H7 (cell line): ENCODE measurements at places on chromosomes 1 and 21. TPM values are rescaled to one million over a fixed set of nuclear protein-coding genes. Genes with fewer than 3 reads are reported as not detected.

DNA sequence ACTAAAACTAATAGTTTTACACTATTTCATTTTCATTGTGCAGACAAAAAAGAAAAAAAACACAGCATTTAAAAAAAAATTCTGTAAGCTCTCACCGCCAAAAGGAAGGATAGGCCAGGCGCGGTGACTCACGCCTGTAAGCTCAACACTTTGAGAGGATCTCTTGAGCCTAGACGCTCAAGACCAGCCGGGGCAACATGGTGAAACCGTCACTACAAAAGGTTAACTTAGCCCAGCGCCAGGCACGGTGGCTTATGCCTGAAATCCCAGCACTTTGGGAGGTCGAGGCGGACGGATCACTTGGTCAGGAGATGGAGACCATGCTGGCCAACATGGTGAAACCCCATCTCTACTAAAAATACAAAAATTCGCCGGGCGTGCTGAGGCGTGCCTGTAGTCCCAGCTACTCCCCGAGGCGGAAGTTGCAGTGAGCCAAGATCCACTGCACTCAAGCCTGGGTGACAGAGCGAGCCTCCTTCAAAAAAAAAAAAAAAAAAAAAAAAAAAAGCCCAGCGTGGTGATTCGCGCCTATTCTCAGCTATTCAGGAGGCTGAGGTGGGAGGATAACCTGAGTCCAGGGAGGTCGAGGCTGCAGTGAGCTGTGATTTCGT lies 14.3 kb upstream of the SPEN start:
- no peak for DNase-seq

DNA sequence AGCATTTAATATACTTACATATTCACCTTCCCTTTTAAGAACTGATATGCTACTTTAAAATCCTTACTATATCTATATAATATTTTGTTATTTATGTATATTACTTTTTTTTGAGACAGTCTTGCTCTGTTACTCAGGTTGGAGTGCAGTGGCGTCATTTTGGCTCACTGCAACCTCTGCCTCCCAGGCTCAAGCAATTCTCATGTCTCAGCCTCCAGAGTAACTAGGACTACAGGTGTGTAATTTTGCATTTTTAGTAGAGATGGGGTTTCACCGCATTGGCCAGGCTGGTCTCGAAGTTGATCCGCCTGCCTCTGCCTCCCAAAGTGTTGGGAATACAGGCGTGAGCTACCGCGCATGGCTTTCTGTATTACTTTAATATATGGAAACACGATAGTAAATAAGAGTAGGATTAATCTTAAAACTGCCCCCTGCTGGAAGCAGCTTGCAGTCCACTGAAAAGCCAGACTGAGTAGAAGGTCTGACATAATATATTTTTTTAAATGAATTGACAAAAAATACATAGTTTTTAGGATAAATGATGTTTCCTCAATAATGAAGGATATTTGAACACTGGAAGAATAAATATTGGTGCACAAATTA lies 24.4 kb downstream of the RCAN3 start:
- no peak for DNase-seq

GRCh38 chr1:36328713-36329112 lies 5.3 kb upstream of the EVA1B start:
- no peak for DNase-seq

GRCh38 chr1:40986328-40986783 lies 6.9 kb downstream of the CTPS1 start:
- DNase-seq = no peak

DNA sequence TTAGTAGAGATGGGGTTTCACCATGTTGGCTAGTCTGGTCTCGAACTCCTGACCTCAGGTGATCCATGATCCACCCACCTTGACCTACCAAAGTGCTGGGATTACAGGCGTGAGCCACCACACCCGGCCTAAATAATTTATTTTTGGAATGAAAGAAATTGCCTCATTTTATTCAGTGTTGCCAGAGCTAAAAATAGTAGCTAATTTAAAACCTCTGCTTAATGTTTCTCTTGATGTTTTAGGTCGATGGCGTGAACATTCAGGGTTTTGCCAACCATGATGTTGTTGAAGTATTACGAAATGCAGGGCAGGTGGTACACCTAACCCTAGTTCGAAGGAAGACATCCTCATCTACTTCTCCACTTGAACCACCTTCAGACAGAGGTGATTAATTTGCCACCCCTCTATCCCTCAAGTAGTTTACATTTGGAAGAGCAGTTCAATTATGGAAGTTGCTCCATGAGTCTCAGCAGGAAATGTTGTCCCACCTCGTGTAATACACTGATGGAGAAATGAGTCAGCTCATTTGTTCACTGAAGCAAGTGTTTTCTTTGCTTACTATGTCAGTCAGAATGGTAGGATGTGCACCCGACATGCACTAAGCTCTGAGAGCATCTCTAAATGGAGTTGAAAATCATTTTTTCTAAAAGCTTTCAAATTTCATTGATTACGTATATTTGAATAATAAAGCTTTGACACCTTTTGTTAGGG lies 54.9 kb downstream of the PATJ start:
- DNase-seq = no peak

DNA sequence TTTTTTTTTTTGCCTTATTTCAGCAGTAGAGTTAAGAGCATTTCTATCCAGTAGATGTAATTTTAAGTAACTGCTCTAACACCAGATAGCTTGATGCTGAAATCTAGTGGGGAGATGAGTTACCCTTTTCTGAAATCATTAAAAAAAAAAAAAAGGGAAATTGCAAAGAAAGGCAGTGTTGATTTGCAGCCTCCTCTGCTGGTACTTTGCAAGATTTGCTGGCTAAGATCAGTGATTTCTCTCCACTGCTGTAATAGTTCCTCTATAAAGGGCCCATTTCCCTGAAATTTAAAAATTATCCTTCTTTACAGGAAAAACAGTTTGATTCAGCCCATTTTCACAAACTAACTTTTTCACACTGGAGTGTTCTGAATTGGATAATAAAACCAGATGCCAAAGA lies 120.6 kb downstream of the PTBP2 start:
- no peak for DNase-seq

KDF1 gene
- total RNA-seq = 14.4 and 14.6 TPM in 2 replicates

BTG2 gene
- 7.2 and 8.7 TPM in 2 replicates for total RNA-seq
